Karpas-422 (cell line): ENCODE measurements at places on chromosomes 11 and 22.

DNA sequence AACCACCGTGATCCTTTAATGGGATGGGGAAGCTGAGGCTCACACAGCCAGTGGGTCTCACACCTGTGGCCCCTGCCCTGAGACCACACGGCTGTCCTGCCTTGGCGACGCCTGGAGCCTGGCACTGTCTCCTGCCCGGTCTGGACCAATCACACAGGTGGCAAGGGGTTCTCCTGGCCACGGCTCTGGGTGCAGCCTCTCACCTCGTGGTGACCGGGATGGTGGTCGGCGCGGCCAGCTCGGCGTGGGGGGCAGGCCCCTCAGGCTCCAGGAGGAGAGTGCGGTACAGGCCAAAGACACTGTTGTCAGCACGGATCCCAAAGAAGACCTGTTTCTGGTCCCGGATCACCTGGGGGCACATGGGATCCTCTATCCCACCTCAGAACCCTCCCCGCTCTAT, 8.7 kb downstream of the ANO9 start:
- DNase-seq = no peak
- H3K27ac ChIP-seq = no peak overlapping the region
- H3K4me1 ChIP-seq = no peaks in the 10 kb centered on the region
- no peaks in the 10 kb centered on the region for H3K36me3 ChIP-seq
- no peaks in the 10 kb centered on the region for H3K27me3 ChIP-seq

- H3K27me3 ChIP-seq = 0 out of 2 replicates have a peak, but pooled peaks cover 3% of the 10 kb centered on the region
- no peaks in the 10 kb centered on the region for H3K36me3 ChIP-seq
- peaks cover 29% of the 10 kb centered on the region for H3K4me1 ChIP-seq
- H3K27ac ChIP-seq = no peak overlapping the region
Measured at GRCh38 chr11:82757660-82758357, 24.1 kb upstream of the FAM181B start.

DNA sequence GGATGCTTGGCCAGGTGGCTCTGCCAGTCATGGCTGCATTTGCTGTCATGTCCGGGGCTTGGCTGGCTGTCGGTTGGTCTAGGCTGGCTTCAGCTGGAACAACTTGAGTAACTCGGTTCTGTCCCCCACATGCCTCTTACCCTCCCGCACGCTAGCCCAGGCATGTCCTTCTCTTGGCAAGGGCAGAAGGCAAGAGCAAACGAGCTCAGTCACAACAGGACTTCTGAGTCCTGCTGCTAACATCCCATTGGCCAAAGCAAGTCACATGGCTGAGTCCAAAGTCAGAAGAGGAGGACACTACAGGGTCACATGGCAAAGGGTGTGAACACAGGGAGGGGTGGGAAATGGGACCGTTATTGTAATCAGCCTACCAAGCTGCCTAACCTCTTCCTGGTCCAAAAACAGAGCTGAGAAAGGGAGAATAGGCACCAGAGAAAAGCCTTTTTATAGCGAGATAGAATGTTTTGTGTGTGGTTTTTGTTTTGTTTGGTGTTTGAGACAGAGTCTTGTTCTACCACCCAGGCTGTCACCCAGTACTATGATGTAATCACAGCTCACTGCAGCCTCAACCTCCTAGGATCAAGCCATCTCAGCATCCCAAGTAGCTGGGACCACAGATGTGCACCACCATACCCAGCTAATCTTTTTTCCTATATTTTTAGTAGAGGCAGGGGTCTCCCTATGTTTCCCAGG, 81.9 kb downstream of the MN1 start:
- H3K4me3 ChIP-seq = no peak overlapping the region
- peak; percentile 46 for DNase-seq
- no peaks in the 10 kb centered on the region for H3K36me3 ChIP-seq
- 0 out of 2 replicates have a peak, but pooled peaks cover 3% of the 10 kb centered on the region for H3K27me3 ChIP-seq
- no peak overlapping the region for H3K27ac ChIP-seq

DNA sequence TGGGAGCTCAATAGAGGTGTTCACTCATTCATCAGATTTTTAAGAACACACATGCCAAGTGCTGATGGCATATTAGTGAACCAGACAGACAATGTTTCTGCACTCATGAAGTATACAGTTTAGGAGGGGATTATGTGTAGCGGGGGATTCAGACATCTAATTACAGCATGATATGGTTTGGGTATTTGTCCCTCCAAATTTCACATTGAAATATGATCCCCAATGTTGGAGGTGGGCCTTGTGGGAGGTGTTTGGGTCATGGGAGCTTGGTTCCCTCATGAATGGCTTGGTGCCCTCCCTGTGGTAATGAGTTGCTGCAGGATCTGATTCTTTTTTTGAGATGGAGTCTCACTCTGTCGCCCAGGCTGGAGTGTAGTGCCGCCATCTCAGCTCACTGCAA, 8.9 kb upstream of the RAB3IL1 start:
- H3K4me3 ChIP-seq = no peak overlapping the region
- no peaks in the 10 kb centered on the region for H3K36me3 ChIP-seq
- H3K27me3 ChIP-seq = no peaks in the 10 kb centered on the region
- no peak overlapping the region for H3K27ac ChIP-seq
- no peak for DNase-seq

DNA sequence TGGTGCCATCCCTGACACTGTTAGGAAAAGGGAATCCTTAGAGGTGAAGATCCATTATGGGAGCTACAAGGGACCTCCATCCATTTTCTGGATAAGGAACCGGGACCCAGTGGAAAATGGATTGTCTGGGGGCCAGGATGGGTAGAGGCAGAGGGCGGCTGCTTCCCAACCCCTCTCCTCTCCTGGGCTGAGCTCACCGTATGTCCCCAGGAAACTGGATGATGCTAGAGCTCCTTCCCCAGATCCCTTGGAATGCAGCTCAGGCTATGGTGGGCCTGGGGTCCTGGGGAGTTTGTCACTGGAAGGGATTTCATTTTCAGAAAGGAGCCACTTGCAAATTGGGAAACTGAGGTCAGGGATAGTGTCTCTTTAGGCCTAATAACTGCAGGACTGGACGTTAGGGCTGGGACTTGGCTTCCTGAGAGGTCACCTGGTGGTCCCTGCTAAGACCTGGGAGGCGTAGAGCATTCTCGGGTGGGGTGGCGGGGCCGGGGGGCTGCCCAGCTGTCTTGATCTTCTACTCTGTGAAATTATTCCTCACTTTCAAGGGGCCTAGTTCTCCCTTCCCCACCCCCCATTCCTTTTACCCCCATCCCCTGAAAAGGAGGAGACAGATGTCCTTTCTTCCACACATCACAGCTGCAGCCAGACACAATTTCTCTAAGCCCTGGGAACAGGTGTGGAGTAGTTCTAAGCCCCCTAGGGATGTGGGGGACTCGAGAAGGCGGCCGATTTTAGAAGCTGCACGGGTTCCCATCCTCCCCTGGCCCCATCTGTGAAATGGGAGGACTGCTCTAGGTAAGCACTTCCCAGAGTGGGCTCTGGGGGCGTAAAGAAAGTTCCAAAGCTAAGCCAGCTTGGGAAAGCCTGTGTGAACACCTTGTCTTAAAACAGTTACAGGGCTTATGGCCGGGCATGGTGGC, 99.8 kb downstream of the PKNOX2 start:
- H3K36me3 ChIP-seq = no peaks in the 10 kb centered on the region
- H3K27ac ChIP-seq = no peak overlapping the region
- H3K4me1 ChIP-seq = peaks cover 10% of the 10 kb centered on the region
- H3K27me3 ChIP-seq = no peaks in the 10 kb centered on the region
- no peak overlapping the region for H3K4me3 ChIP-seq
- no peak for DNase-seq

DNA sequence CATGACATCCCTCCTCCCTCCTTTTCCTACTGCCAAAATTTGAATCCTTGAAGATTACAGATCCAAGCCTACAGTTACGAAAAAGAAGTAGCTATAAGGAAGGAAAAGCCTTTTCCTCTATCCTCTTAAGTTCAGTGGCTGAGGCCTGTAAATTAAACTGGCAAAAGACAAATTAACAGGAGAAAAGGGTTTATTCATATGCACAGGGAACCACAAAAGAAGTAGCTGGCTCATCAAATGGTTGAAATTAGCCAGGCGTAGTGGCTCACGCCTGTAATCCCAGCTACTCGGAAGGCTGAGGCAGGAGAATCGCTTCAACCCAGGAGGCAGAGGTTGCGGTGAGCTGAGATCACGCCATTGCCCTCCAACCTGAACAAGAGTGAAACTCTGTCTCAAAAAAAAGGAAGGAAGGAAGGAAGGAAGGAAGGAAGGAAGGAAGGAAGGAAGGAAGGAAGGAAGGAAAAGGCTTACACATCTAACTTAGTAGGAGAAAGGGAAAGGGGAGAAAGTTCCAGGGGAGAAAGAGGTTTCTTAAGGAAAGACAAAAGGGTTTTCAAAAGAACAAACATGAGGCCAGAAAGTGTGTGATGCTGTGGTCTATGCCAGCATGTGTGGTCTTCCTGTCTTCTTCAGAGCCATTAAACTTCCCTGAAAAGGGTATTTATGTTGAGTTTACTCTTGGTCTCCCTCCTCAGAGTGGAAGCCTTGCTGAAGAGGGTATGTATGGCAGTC, 5.1 kb upstream of the SMPD1 start:
- H3K4me3 ChIP-seq = no peak overlapping the region
- H3K27me3 ChIP-seq = no peaks in the 10 kb centered on the region
- peaks cover 10% of the 10 kb centered on the region for H3K4me1 ChIP-seq
- no peaks in the 10 kb centered on the region for H3K36me3 ChIP-seq
- no peak overlapping the region for H3K27ac ChIP-seq

DNA sequence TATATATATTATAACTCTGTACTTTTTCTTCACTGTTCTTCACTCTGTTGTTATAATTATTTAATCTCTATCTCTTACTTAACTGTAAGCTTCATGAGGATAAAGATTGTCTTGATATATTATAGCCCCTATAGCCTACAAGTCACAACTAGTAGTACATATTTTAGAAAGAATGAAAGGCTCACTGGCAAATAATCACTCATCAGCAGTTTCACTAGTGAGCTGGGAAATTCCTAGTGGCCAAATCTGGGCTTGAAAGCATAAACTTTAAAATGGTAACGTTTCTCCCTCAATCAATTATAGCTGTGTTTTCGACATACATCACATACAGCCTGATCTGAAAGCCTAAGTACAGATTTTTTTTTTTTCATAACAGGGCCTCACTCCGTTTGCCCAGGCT, 42.5 kb downstream of the CTSC start:
- peaks cover 95% of the 10 kb centered on the region for H3K36me3 ChIP-seq
- H3K4me1 ChIP-seq = peaks cover 5% of the 10 kb centered on the region; the same call in 1 of the 2 replicates
- no peak for DNase-seq
- no peak overlapping the region for H3K4me3 ChIP-seq

DNA sequence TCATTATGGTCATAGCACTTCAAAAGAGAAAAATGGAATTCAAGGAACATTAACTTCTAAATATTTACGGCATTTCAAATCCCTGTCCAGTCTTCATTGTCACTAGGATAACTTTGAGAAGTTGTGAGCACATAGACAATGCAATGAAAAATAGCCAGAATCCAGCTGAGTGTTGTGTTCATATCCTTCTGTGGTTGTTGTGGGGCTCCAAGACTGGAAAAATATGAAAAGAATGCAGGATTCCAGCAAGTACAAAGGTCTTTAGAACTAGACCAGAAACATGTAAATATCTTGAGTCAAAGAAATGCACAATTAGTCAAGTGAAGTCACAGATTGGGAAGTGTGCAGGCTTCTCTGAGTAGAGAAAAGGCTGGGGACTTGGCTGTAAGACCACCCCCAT, 68.7 kb downstream of the WT1 start:
- H3K4me1 ChIP-seq = no peaks in the 10 kb centered on the region; the same call in 1 of the 2 replicates
- DNase-seq = no peak
- H3K36me3 ChIP-seq = no peaks in the 10 kb centered on the region
- no peak overlapping the region for H3K27ac ChIP-seq

DNA sequence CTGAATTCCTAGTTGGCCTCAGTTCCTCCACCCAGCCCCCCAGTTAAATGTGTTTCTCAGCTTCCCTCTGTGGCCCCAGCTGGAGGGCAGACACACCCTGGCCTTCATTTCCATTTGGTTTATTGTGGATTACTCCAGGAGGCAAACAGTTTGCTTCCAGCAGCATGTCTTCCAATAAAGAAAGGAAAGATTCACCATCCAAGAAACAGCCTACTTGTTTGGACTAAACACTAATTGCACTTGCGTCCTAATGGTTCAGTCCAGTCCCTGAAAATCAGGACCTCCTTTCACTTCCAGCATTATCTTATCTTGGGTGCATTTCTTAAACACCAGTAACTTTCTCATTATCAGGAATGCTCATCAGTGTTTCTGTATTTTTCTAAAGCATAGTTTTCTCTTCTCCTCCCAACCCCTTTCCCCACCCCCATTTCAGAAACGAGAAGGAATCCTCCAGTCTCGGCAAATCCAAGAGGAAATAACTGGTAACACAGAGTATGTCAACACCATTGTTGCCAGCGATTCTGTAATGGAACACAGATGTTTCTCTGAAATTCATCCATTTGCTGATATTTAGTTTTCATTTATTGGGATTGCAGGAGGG, 130.9 kb downstream of the PARVA start:
- H3K27me3 ChIP-seq = no peaks in the 10 kb centered on the region
- H3K4me1 ChIP-seq = no peaks in the 10 kb centered on the region
- H3K27ac ChIP-seq = no peak overlapping the region
- DNase-seq = no peak
- no peak overlapping the region for H3K4me3 ChIP-seq

- H3K27ac ChIP-seq = no peak overlapping the region
Measured at GRCh38 chr22:47309476-47309875, 547.0 kb downstream of the TBC1D22A start.

GRCh38 chr11:15662285-15662684, 547.6 kb downstream of the INSC start:
- no peaks in the 10 kb centered on the region for H3K36me3 ChIP-seq
- H3K4me3 ChIP-seq = no peak overlapping the region
- no peak for DNase-seq
- no peaks in the 10 kb centered on the region for H3K27me3 ChIP-seq

- no peaks in the 10 kb centered on the region for H3K4me1 ChIP-seq
- no peaks in the 10 kb centered on the region for H3K27me3 ChIP-seq
- no peak for DNase-seq
- no peaks in the 10 kb centered on the region for H3K36me3 ChIP-seq
- H3K27ac ChIP-seq = no peak overlapping the region
Measured at GRCh38 chr11:8232849-8233606, 30.6 kb downstream of the LMO1 start.

- H3K4me1 ChIP-seq = no peaks in the 10 kb centered on the region
- H3K4me3 ChIP-seq = no peak overlapping the region
- no peak overlapping the region for H3K27ac ChIP-seq
- DNase-seq = no peak
Measured at GRCh38 chr11:15968461-15969130, 387.8 kb downstream of the SOX6 start.

- no peak overlapping the region for H3K4me3 ChIP-seq
- H3K4me1 ChIP-seq = no peaks in the 10 kb centered on the region
- no peak for DNase-seq
- 0 out of 2 replicates have a peak, but pooled peaks cover 3% of the 10 kb centered on the region for H3K27me3 ChIP-seq
Measured at GRCh38 chr11:86740628-86741483, 59.5 kb upstream of the PRSS23 start.

- H3K27me3 ChIP-seq = no peaks in the 10 kb centered on the region; the same call in 1 of the 2 replicates
- no peak overlapping the region for H3K4me3 ChIP-seq
Measured at GRCh38 chr22:39278040-39278439, 33.3 kb upstream of the PDGFB start.
